Renal cortical epithelial cell (primary cell): ENCODE measurements at places on chromosomes 2 and 18.

DNA sequence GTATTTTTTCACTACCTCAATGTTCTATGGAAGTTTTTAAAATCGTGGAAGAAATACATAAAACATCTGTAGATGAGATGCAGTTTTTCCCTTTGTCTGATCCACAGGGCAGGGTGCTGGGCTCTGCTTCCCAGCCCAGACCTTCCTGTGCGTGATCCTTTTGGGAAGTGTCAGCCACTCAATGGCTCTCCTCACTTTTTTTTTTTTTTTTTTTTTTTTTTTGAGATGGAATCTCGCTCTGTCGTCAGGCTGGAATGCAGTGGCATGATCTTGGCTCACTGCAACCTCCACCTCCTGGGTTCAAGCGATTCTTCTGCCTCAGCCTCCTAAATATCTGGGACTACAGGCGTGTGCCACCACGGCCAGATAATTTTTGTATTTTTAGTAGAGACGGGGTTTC, 32.8 kb downstream of the SOWAHC start:
- no peak for DNase-seq

- no peak for DNase-seq
Measured at GRCh38 chr18:50350699-50351098, 24.1 kb upstream of the SKA1 start.

- no peak for DNase-seq
Measured at GRCh38 chr2:240904216-240905175, 1.6 kb upstream of the CROCC2 start.

DNA sequence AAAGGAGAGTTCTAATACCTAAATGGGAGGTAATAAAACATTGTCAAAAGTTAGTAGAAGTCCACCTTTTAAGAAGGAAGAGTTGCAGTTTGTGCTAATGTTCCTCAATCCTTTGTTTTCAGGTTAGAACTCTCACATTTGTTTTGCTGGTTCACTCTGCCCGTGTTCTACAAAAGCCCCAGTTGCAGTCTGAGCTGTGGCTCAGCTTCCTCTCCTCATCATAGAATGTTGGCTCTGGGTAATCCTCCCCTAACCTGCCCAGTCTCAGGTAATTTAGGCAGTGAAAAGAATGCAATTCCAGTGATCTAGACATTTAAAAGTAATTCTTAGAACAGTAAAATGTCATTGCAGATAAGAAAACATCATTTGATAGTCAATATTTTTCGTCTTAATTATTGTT, 1410.4 kb upstream of the ZEB2 start:
- DNase-seq = no peak
